Mucosa of descending colon (tissue), 3 donors: ENCODE measurements at places on chromosomes 4 and X. TPM values are rescaled to one million over a fixed set of nuclear protein-coding genes. Genes with fewer than 3 reads are reported as not detected.

- no peak for DNase-seq
These were observed 1.5 kb downstream of the FGB start for GRCh38 chr4:154564311-154564710.

DNA sequence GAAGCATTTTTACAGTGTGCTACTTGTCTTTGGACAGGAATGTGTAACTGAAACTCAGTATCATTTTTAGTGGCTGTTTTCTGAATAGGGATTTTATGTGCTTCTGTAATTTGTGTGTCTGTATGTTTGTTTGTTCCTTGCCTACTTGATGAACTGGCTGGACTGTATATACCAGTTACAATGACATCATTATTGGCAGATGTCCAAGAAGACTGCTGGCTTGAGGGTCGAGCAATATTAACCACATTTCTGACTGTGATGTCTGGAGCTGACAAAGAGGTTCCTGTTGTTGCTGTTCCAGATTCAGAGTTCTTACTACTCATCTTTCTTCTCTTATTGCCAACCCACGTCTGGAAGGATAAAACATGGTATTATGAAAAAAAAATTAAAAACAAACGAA, 33.0 kb downstream of the HDX start:
- no peak for DNase-seq

DNA sequence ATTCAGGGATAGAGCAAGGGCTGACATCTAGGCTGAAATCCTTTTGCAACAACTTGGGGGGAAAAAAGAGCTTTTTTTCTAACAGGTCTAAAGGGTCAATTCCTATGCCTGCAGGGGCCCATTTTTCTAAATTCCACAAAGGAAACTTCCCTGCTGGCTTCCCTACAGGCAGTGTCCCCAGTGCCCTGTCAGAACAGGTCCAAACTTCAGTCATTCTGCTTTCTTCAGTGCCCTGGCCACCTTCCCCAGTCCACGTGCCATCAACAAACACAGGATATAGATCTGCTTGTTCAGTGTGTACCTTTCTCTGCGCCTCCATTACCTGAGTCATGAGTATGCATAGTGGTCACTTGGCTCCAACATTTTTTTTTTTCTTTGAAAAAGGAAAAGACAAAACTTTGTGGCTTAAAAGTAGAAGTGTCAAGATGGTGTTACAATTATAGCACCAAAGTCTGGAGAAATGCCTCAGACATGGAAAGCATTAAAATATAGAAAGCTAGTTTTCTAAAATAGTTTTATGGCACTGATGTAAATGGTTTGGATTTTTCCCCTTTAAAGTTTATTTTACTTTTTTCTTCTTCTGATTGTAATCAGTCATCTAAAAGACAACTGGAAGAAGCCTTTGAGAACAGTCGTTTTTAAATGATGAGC, 84.0 kb upstream of the JADE1 start:
- DNase-seq, result no peak

Gene CDS1
- total RNA-seq, result 18.9 TPM

- DNase-seq, result no peak
These were observed 676.4 kb downstream of the PCDH18 start for GRCh38 chr4:136855886-136856285.

GRCh38 chrX:97685753-97686152, 802.0 kb downstream of the RPA4 start:
- DNase-seq, result no peak

Gene BEX5
- total RNA-seq, result 2.1 TPM

Gene ZMAT1
- total RNA-seq, result 3.6 TPM

Gene CCNB3
- total RNA-seq, result 0.60 TPM

Gene FRYL
- total RNA-seq, result 330 TPM

DNA sequence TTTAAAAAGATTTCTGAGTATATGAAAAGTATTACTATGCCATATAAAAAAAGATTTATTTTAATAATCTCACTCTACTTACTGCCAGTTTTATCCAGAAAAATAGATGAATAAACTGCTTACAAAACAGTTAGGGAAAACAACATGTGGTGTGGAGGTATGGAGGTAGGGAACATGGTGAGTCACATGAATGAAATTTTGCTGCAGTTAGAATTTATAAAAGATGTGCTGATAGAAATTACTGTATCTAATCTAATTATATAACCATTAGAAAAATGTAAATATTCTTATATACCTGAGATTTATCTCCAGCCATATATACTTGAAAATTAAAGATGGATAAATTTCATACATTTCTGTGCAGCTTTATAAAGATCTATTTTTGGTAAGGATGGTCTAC, 184.0 kb upstream of the ANK2 start:
- DNase-seq, result no peak

GRCh38 chr4:137676357-137676998, 144.2 kb upstream of the PCDH18 start:
- DNase-seq, result no peak

GRCh38 chrX:138765051-138765450, 53.5 kb upstream of the FGF13 start:
- DNase-seq, result no peak

Gene MSL3
- 17.2 TPM for total RNA-seq

GRCh38 chr4:176277162-176277904, 8.3 kb upstream of the ASB5 start:
- peak; percentile 54 for DNase-seq

DNA sequence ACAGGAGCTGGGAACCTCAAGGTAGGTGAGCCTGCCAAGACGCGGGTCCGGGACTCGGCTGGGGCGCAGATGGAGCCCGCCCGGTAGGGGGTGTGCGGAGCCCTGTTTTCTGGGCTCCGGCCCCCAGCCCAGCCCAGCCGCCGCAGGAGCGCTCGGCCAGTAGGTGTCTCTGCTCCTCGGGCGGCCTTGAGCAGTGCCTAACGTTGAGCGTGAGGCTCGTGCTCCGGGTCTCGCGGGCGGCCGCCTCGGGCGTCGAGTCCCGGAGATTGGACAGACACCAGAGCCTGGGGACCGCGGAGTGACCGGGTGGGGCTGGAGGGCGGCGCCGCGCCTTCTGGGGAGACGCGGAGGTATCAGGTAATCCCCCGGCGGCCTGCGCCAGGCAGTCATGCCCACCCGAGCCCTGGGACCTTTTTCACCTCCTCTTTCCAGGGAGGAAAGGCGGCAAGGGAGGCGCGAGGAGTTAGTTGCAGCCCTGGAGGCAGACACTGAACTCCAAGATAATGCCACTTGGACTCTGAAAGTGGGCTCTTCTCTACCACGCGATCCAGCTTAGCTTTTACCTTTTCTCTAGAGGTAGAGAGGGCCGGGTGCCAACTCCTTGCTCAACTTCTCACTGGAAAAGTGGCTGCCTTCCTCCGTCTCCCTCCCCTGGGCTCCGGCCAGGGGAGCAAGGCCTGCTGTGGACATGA, 14.5 kb upstream of the FGG start:
- peak; percentile 46 for DNase-seq

GRCh38 chr4:55330241-55330640, 15.8 kb upstream of the SRD5A3 start:
- no peak for DNase-seq

Gene GUCY1B1
- 6.2 TPM for total RNA-seq

- no peak for DNase-seq
These were observed 64.4 kb downstream of the DLG3 start for GRCh38 chrX:70509078-70509477.

Gene KCTD8
- total RNA-seq, result 0.12 TPM

Gene ADH1A
- 2.4 TPM for total RNA-seq

Gene ETNPPL
- not detected for total RNA-seq

GRCh38 chr4:140061659-140062289, 92.2 kb downstream of the MAML3 start:
- no peak for DNase-seq

DNA sequence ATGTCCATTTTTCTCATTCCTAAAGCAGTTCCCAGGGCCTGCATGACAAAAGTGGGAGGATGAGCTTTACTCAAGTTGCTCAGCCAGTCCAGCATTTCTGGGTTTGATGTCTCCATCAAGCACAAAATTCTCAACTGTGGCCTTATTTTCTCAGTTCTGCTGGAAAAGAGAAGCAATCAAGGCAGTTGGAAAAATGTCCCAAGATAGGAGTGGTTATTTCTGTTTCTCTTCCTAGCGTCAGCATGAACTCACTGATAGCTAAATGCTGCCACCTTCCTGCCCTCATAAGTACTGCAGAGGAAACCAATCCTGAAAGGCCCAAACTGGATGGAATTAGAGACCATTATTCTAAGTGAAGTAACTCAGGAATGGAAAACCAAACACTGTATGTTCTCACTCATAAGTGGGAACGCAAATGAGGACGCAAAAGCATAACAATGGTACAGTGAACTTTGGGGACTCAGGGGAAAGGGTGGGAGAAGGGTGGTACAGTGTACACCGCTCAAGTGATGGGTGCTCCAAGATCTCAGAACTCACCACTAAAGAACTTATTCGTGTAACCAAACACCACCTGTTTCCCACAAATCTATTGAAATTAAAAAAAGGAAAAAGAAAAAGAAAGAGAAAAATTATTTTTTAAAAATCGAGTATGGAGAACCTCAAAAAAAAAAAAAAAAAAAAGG, 29.6 kb downstream of the ADH7 start:
- DNase-seq, result no peak

GRCh38 chr4:119057417-119057816, 78.2 kb upstream of the MYOZ2 start:
- DNase-seq, result no peak

Gene HS6ST2
- 1.5 TPM for total RNA-seq

Gene IL21
- total RNA-seq, result not detected

- no peak for DNase-seq
These were observed 85.8 kb downstream of the MID1 start for GRCh38 chrX:10534611-10535010.
